GM12892 (cell line): ENCODE measurements at places on chromosomes 1 and 21.

DNA sequence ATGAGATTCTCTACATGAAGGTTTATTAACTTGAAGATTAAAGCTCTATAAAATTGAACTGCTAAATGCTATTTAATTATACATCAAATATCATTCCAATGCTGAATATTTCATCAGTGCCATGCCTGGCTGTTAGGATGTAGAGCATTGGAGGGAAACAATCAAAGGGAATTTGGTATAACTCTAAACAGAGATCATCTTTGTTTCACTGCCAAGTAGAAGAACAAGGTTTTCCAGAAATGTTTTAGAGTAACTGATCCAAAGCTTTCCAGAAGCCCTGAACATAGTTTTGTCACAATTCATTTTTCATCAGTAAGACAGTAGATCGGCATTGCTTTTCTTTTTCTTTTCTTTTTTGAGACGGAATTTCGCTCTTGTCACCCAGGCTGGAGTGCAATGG is 5.9 kb upstream of the DSTYK start:
- no peak for DNase-seq

DNA sequence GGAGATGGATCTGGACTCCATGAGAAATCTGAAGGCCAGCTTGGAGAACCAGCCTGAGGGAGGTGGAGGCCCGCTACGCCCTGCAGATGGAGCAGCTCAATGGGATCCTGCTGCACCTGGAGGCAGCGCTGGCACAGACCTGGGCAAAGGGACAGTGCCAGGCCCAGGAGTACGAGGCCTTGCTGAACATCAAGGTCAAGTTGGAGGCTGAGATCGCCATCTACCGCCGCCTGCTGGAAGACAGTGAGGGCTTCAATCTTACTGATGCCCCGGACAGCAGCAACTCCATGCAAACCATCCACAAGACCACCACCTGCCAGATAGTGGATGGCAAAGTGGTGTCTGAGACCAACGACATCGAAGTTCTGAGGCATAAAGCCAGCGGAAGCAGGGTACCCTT is 601.5 kb upstream of the ZP4 start:
- no peak for DNase-seq

- no peak for DNase-seq
These were observed 64.9 kb downstream of the PRKAA2 start for GRCh38 chr1:56709995-56710394.

GRCh38 chr1:151534662-151535278 is 5.3 kb upstream of the TUFT1 start:
- peak; percentile 56 for DNase-seq

- no peak for DNase-seq
These were observed 52.4 kb upstream of the CDC42BPA start for GRCh38 chr1:227370533-227371254.

- no peak for DNase-seq
These were observed 12.4 kb upstream of the POFUT2 start for GRCh38 chr21:45299864-45300785.

DNA sequence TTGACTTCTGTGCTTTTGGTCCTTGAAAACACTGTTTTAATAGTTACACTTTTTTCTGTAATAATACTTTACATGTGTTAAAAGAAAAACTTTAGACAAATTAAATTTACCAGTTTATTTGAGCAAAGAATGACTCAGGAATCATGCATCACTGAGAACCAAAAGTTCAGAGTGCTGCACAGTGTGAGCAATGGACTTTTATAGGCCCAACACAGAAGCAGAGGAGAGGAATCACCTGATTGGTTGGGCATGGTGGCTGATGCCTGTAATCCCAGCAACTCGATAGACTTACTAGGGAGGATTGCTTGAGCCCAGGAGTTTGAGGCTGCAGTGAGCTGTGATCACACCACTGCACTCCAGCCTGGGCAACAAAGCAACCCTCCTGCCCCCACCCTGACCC is 29.3 kb downstream of the ZNF648 start:
- no peak for DNase-seq

- no peak for DNase-seq
These were observed 3.9 kb upstream of the COL18A1 start for GRCh38 chr21:45401054-45401518.

GRCh38 chr1:47753808-47754207 is 243.4 kb downstream of the TRABD2B start:
- DNase-seq = no peak

DNA sequence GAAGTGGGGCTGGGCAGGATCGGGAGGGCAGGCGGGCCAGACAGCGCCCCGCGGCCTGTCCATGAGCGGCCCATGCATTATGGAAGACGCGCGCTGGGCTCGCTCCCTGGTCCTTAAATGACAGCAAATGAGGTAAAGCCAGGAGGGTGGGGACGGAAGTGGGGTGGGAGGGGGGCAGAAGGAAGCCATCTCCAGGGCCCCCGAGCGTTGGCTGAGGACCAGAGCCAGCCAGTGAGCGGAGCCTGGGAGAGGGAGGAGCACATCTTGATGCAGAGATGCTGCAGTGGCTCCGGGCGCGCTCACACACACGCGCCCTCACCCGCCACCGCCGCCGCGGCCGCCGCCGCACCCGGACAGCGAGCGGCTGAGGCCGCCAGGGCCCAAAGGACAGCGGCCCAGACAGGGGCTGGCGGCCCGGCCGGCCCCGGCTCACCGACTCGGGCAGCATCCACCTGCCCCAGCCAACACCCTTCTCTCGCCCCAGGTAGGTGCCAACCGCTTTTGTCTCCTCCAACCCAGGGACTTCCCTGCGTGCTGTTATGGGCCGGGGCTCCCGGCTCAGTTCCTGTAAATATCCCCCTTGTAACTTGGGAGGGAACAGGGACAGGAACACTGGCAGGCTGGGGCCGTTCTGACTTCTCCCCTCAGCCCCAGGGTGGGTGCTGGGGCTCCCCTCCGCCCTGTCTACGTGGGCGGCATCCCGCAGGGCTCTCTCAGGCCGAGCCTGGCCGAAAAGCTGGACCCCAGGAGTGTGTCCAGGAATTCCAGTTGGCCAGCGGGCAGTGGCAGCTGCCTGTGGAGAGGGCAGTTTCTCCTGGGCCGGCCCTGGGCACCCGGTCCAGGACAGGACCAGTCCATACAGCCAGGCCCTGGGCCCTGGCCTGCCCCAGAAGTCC is at the start of gene CNTN2:
TSS of gene CNTN2 (plus strand) at position 302 of the 896 bp plus-strand sequence. CDS start 9,974 bp downstream, outside the sequence.
- no peak for DNase-seq

DNA sequence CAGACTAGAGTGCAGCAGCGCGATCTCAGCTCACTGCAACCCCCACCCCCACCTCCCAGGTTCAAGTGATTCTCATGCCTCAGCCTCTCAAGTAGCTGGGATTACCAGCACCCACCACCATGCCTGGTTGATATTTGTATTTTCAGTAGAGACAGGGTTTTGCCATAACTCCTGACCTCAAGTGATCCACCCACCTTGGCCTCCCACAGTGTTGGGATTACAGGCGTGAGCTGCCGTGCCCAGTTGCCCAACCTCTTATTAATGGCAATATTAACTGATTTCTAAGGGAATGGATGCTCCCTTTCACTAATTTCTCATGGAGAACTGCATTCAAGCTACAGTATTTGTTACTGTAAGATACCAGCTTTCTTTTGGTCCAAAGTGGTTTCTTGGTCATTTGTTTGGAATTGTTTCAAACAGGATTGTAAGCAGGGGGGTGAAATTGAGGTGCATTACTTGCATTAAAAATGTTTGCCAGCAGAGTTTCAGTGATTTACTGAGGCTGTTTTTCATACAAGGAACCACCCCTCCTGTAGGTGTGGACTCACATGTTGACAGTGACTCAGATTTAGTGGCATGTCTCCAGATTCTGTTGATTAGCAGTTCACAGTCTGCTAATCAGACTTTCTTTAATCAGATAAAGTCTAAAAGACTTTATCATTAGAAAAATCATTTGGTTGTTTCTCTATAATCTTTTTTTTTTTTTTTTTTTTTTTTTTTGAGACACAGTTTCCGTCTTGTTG is 3.9 kb upstream of the TGFBR3 start:
- no peak for DNase-seq

DNA sequence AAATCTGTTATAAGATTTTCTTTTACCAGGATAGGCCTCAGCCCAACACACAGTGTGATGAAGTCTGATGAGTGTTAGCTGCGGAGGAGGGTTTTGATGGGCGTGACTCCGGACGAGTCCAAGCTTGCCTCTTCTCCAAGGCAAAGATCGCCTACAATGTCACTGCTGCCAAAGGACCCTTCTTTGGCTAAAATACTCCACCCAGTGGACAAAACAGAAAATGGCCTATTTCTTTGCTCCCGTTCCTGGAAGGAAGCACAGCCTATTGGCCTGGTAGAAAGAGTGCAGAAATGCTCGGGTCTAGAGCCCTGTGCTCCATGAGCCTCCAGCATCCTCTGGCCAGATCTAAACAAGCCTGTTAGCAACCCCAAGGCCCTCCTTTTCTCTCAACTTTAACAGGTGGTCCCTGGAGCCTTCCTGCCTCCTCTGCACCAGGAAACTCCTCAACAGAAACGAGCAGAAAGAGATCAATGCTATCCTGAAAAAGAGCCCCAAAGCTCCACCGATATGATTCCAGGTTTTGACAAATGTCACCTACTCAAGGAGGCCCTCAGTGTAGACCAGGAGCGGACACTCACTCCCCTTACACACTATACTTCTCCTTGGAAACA is 3.4 kb upstream of the CASQ2 start:
- peak; percentile 13 for DNase-seq

DNA sequence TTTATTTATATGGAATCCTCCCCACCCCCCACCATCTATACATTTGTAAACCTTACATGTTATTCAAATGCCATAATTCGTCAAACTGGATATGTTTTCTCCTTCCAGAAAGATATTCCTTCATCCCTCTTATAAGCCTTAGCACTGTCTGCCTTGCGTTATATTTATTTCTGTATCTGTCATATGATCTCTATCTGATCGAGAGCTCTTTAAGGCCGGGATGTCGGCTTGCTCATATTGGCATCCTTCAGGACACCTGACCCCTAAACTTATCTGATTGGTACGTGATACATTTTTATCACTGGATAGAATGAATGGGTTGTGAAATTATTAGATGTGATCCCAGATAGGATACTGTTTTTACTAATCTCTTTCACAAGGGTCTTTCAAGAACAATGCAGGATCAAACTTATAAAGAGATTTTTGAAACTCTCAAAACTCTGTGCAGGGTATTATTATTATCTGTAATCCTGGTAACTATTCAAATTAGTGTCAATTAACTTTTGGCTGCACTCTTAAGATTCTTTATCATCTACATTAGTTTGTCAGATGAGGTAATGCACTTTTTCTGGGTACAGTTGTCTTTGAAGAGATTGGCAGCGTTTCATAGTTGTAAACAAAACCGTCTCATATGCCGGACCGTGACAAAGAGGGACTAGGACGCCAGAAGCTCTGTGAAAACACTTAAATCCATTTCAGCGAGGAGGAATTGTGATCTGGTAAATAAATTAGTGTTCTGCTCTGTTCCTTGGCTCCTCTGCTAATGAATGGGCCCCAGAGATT is 152.0 kb downstream of the KIF26B start:
- no peak for DNase-seq

- DNase-seq = no peak
These were observed 3.6 kb downstream of the KRTAP10-8 start for GRCh38 chr21:44615466-44615865.

GRCh38 chr1:215665215-215665614 is 98.1 kb downstream of the KCTD3 start:
- no peak for DNase-seq

DNA sequence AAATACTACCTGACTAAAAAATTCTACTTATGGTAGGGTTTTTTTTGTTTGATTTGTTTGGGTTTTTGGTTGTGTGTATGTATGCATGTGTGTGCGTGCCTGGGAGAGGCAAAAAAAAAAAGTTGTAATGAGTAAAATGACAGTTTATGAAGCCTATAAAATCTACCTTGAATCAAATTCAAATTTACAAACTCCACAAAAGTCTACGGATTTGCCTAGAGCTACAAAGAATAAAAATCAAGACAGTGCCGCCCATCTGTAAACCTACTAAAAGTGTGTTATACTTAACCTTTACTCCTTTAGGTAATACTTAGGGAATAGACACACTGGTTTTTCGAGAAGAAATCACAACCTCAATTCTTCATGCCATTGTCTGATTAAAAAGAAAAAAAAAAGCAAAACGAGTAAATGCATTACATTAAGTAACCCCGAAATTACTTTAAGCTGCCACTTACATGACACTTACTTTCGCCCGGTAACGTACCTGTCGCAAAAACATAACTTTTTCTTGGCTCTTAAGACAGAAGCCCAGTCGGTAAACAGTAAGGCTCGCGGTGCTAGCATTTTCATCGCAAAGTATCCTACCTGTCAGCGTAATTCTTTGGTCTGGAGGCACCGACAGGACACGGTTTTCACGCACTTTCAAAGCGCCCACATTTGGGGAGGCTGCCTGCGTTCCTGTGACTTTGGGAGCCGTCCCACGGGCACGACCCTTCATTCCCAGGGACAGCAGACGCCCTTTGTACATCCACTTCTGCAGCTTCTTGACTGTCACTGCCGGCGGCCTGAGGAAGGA is 951 bp downstream of the SYDE2 start:
- no peak for DNase-seq

DNA sequence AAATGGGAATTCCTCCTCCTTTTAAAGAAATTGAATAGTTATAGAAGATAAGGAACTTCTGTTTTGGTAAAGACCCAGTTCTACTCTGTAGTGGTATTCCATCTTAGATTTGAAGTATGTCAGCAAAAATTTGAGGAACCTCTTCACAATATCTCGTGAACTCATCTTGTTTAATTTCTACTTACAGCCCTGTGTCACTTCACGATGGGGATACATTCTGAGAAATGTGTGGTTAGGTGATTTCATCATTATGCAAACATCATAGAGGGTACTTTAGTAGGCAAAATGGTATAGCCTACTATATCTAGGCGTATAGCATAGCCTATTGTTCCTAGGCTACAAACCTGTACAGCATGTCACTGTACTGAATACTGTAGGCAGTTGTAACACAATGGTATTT is 36.0 kb downstream of the ALG6 start:
- no peak for DNase-seq

- no peak for DNase-seq
These were observed 33.0 kb upstream of the IVNS1ABP start for GRCh38 chr1:185350027-185350442.

DNA sequence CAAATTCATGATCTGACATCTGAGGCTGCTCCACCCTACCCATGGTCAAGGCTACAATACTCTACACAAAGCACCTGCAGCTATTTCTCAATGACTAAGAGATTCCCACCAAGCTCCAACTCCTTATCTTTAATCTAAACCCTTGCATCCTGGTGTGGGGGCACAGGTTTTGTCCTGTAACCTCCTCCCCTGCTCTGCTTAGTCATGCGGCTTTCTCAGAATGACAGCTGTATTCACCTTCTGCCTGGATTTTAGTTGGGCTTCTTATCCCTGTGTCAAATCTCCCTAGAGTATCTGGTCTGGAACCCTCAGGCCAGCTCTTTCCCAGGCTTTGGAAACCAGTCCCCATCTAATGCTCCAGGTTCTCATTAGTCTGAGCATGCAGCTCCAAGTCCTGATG is 159.0 kb downstream of the BARHL2 start:
- no peak for DNase-seq

DNA sequence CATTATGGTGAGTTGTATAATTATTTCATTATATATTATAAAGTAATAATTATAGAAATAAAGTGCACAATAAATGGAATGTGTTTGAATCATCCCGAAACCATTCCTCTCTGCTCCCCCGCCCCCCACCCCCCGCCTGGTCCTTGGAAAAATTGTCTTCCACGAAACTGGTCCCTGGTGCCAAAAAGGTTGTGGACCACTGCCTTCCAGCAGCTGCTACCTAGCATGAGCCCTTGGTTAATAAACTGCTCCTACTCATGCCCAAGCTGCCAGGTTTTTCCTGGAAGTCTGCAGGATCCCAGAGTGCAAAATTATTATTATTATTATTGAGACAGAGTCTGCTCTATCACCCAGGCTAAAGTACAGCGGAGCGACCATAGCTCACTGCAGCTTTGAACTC is 6.8 kb upstream of the IFNGR2 start:
- no peak for DNase-seq

GRCh38 chr1:111503585-111504060 is at the start of the genes ADORA3 and TMIGD3:
ADORA3 (minus strand) TSS chr1:111503633; CDS start chr1:111503354, 279 bp downstream.
TMIGD3 (minus strand) TSS chr1:111503633; CDS start chr1:111503354, 279 bp downstream.
- DNase-seq = no peak
